ENCODE measurements at places on chromosomes 4 and X.
A peak's percentile ranks its signal among the peaks of the same experiment; 100 is the strongest.

- no peak overlapping the region for H3K27ac ChIP-seq
- H3K4me1 ChIP-seq, result no peaks in the 10 kb centered on the region
- no peaks in the 10 kb centered on the region for H3K36me3 ChIP-seq
- no peaks in the 10 kb centered on the region for H3K27me3 ChIP-seq
These were observed 27.6 kb upstream of the HUWE1 start for GRCh38 chrX:53713987-53714579.

DNA sequence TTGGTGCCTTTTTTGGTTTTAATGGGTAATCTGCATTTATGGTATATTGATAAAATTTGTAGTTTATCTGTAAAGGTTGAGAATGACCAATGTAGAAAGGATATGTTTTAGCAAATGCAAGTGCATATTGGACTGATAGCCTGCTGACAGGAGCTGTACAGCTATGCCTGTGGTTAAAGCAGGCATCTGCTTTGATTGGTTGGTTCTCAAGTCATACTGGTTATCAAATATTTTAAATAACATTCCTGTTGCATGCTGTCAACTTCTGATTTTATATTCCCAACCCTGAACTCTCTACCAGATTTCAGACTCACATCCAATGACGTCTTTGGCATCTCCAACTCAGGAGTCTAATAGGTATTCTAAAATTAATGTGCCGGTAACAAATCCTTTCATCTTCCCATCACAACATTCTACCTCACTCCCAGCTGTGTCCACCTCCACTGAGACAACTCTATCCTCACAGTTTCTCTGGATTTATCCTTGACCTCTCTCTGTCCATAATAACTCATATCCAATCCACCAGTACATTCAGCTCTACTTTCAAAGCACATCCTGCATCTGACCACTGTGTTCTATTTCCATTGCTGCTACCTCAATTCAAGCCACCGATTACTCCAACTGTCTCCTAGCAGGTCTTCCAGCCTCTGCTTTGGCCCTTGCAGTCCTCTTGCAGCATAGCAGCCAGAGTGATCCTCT, 125.7 kb downstream of the CAMK2D start:
- no peak overlapping the region for H3K4me3 ChIP-seq
- DNase-seq, result no peak
- no peak overlapping the region for H3K27ac ChIP-seq
- no peaks in the 10 kb centered on the region for H3K27me3 ChIP-seq

DNA sequence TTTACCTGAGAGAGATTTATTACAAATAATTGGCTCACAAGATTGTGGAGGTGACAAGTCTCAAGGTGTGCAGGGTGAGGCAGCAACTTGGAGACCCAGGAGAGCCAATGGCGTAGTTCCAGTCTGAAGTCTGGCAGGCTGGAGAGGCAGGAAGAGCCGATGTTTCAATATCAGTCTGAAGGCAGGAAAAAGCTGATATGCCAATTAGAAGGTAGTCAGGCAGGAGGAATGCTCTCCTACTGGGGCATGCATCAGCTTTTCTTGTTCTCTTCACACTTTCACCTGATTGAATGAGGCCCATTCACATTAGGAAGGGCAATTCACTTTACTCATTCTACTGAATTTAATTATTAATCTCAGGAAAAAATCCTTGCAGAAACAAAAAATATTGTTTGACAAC, 1351.7 kb upstream of the ADGRL3 start:
- no peaks in the 10 kb centered on the region for H3K27me3 ChIP-seq
- H3K36me3 ChIP-seq, result no peaks in the 10 kb centered on the region
- DNase-seq, result no peak
- H3K4me1 ChIP-seq, result no peaks in the 10 kb centered on the region
- no peak overlapping the region for H3K4me3 ChIP-seq
- H3K27ac ChIP-seq, result no peak overlapping the region

DNA sequence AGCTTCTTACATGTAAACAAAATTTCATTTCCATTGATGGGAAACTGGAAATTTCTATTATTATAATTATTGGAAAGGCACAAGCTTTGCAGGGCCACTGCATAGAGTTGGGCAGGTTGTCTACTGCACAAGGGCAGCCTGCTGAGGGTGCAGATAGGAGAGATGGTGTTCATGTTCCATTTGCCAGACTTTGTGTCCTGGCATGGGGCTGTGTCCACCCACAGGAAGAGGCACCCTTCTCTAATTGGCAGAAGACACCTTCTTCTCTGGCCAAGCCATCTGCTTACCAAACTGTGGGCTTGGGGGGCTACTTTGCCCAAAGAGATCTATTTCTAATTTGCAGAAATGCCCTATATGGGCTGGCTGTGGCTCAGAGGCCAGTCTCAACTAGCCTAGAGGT, 140.7 kb downstream of the GATB start:
- no peaks in the 10 kb centered on the region for H3K27me3 ChIP-seq
- H3K4me1 ChIP-seq, result no peaks in the 10 kb centered on the region
- no peak overlapping the region for H3K4me3 ChIP-seq

GRCh38 chr4:93116624-93117023, 711.9 kb upstream of the ATOH1 start:
- no peak overlapping the region for H3K4me3 ChIP-seq
- no peak overlapping the region for H3K27ac ChIP-seq
- no peaks in the 10 kb centered on the region for H3K27me3 ChIP-seq
- no peaks in the 10 kb centered on the region for H3K36me3 ChIP-seq

DNA sequence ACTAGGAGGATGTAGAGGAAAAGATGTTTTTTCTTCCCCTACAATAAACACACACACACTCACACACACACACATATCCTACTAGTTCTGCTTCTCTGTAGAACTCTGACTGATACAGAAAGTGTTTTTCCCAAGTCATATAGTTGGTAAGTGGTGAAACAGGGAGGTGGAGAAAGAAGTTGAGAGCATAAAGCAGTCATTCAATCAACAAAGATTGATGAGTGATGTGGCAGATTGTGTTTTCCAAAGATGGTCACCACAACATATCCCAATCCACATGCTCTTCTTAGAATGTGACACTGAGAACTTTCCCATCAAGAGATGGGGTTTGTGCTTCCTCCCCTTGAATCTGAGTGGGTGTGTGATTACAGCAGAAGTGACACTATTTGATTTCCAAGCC, 123.4 kb upstream of the ATP6AP2 start:
- no peaks in the 10 kb centered on the region for H3K4me1 ChIP-seq
- no peak for DNase-seq
- no peak overlapping the region for H3K27ac ChIP-seq
- H3K27me3 ChIP-seq, result no peaks in the 10 kb centered on the region
- no peaks in the 10 kb centered on the region for H3K36me3 ChIP-seq

DNA sequence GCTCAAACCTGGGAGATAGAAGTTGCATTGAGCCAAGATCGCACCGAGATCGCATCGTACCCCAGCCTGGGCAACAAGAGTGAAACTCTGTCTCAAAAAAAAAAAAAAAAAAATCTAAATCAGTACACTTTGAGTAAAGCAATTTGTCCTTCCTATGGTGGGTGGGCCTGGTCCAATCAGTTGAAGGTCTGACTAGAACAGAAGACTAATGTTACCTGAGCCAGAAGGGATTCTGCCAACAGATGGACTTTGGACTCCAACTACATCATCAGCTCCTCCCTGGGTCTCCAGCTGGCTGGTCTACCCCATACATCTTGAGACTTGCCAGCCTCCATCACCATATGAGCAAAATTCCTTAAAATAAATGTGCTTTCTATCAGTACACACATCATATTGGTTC, 155.2 kb downstream of the DHRSX start:
- no peaks in the 10 kb centered on the region for H3K36me3 ChIP-seq
- H3K27me3 ChIP-seq, result no peaks in the 10 kb centered on the region
- no peak for DNase-seq

DNA sequence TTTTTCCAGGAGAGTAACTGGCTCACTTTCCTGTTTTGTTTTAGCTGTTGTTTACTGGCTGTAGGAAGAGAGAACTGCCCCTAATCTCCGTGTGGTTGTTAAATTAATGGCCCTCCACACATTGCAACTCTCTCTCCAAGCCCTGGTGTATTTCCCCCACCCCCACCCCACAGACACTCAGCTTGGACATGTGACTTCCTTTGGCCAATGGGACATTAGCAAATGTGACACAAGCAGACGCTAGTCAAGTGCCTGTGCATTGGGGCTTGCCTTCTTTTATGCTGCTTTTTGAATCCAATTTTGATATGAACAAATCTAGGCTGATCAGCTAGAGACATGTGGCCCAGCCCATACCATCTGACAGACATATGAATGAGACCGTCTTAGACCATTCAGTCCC, 59.6 kb upstream of the TAB3 start:
- no peak for DNase-seq
- H3K27me3 ChIP-seq, result no peaks in the 10 kb centered on the region
- no peaks in the 10 kb centered on the region for H3K4me1 ChIP-seq

GRCh38 chr4:34271479-34272355, 1972.6 kb downstream of the ARAP2 start:
- no peak for DNase-seq
- no peak overlapping the region for H3K27ac ChIP-seq
- H3K27me3 ChIP-seq, result no peaks in the 10 kb centered on the region
- H3K36me3 ChIP-seq, result no peaks in the 10 kb centered on the region
- no peaks in the 10 kb centered on the region for H3K4me1 ChIP-seq

DNA sequence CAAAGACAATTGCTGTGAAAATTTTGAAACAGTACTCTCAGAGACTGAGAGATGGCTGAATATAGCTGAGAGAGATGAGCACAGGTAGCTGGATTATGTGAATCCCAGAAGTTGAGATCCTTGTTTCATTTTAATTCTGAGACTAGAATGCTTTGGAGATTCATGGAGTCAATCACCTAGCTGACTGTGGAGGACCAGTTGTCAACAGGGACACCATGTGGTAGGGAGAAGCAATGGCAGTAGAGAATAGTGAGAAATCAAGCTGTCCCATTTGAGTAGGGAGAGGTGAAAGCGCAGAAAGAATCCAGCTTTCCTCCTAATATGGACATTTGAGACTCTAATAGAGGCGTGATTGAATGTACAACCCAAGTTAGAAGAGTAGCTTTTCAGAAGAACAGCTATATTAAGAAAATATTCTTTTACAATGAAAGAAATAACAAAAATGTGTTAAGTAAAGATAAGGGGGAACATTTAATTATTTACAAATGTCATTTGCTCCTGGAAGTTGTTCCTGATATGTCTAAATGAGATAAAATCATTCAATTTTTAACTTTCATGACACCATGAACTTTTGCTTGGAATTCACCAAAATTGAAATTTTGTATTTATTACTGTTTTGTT, 30.3 kb upstream of the GLRB start:
- no peaks in the 10 kb centered on the region for H3K27me3 ChIP-seq
- H3K36me3 ChIP-seq, result no peaks in the 10 kb centered on the region
- no peaks in the 10 kb centered on the region for H3K4me1 ChIP-seq
- DNase-seq, result peak; percentile 22
- no peak overlapping the region for H3K4me3 ChIP-seq

- no peak overlapping the region for H3K27ac ChIP-seq
- H3K4me1 ChIP-seq, result no peaks in the 10 kb centered on the region
These were observed 644.1 kb downstream of the MID1IP1 start for GRCh38 chrX:39445336-39445735.

- no peak overlapping the region for H3K27ac ChIP-seq
- H3K4me3 ChIP-seq, result peak overlapping the region; percentile 4
- no peaks in the 10 kb centered on the region for H3K36me3 ChIP-seq
- no peak for DNase-seq
- no peaks in the 10 kb centered on the region for H3K27me3 ChIP-seq
These were observed 1.7 kb downstream of the GPRIN3 start for GRCh38 chr4:89305712-89306437.

GRCh38 chr4:13484749-13485221, 645 bp upstream of the RAB28 start:
- no peaks in the 10 kb centered on the region for H3K36me3 ChIP-seq
- H3K27me3 ChIP-seq, result no peaks in the 10 kb centered on the region
- H3K4me1 ChIP-seq, result no peaks in the 10 kb centered on the region
- H3K27ac ChIP-seq, result peak overlapping the region; percentile 87
- no peak for DNase-seq

- no peak overlapping the region for H3K27ac ChIP-seq
- no peaks in the 10 kb centered on the region for H3K36me3 ChIP-seq
- H3K27me3 ChIP-seq, result no peaks in the 10 kb centered on the region
- no peaks in the 10 kb centered on the region for H3K4me1 ChIP-seq
- DNase-seq, result no peak
These were observed 170.4 kb upstream of the CASK start for GRCh38 chrX:42093756-42094155.

- H3K27ac ChIP-seq, result no peak overlapping the region
- no peak overlapping the region for H3K4me3 ChIP-seq
- H3K27me3 ChIP-seq, result no peaks in the 10 kb centered on the region
- no peaks in the 10 kb centered on the region for H3K36me3 ChIP-seq
- DNase-seq, result peak; percentile 51
These were observed 17.2 kb upstream of the RNF212 start for GRCh38 chr4:1130316-1131186.

- DNase-seq, result no peak
- H3K4me3 ChIP-seq, result no peak overlapping the region
- no peaks in the 10 kb centered on the region for H3K27me3 ChIP-seq
- no peaks in the 10 kb centered on the region for H3K4me1 ChIP-seq
These were observed 7.2 kb downstream of the NFXL1 start for GRCh38 chr4:47907089-47907646.

GRCh38 chrX:153684467-153685155, 3.1 kb upstream of the SLC6A8 start:
- H3K27ac ChIP-seq, result no peak overlapping the region
- no peaks in the 10 kb centered on the region for H3K4me1 ChIP-seq
- H3K4me3 ChIP-seq, result no peak overlapping the region
- DNase-seq, result no peak
- no peaks in the 10 kb centered on the region for H3K27me3 ChIP-seq
- H3K36me3 ChIP-seq, result no peaks in the 10 kb centered on the region

Measured in prostate gland (tissue), 2 donors.